HCEC 1CT (cell line): ENCODE measurements at places on chromosomes 3 and 15.

- peak; percentile 93 for DNase-seq
These were observed 23.1 kb downstream of the ANXA2 start for GRCh38 chr15:60374628-60375081.

DNA sequence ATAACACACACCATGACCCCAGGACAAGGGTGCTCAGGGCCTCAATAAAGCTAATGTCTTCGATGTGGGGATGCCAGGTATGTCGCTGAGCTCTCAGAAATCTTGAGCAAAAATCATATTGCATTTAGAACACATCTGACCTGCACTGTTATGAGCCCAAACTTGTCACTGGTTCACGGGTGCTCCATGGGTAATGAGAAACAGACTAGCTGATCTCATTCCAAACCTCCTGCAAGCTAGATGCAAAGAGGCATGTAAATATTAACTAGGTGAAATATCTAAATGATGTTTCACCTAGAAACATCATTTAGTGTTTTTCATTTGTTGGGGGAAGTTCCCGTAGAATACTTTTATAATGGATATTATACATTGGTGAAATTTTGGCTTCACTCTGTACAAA is 549.4 kb downstream of the OCA2 start:
- no peak for DNase-seq

- peak; percentile 96 for DNase-seq
These were observed 215.6 kb upstream of the RBMS3 start for GRCh38 chr3:29065211-29065785.

DNA sequence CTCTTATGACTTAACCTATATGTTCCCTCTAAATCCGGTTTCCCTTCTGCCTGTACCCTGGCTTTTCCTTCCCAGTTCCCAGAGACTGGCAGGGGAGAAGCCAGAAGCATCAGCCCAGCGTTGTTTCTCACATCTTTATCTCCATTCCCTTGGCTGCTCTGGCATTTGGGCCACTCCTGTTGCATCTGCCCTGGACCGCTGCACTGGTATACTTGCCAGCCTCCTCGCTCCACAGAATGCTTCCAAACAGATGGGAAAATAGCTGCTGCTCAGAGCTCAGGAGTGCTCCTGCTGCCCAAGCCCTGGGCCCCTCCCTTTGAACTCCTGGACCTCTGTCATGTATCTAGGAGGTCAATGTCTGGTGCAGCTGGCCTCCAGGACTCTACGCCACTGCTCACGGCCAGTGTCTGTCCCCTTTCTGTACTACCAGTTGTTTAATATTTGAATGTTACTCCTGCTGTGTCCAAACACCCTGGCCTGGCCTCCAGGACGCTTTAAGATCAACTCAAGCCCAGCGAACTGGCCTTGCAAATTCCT is 6.8 kb downstream of the SPINT1 start:
- DNase-seq, result no peak

DNA sequence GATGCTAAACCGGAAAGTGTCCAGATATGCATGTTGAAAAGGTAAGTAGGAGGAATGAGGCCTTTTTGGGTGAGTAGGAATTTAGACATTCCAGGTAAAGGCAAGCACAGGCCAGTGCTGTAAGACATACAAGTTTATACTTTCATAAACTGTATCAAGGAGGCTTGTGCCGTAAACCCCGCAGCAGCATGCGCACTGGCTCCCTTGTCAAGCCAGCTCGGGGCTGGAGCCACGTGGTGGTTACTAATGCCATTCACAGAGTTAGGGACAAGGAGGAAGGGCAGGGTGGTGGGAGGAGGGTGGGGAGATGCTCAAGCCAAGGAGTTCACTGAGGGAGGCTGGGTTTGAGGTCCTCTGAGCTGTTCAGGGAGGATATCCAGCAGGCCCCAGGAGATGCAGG is 35.8 kb downstream of the PLD1 start:
- DNase-seq, result no peak

- no peak for DNase-seq
These were observed 3.1 kb downstream of the MYRIP start for GRCh38 chr3:39812537-39812936.

- no peak for DNase-seq
These were observed 129.3 kb downstream of the RBMS3 start for GRCh38 chr3:29410220-29410619.

- peak; percentile 49 for DNase-seq
These were observed 44.7 kb downstream of the GTPBP8 start for GRCh38 chr3:113035387-113035982.

DNA sequence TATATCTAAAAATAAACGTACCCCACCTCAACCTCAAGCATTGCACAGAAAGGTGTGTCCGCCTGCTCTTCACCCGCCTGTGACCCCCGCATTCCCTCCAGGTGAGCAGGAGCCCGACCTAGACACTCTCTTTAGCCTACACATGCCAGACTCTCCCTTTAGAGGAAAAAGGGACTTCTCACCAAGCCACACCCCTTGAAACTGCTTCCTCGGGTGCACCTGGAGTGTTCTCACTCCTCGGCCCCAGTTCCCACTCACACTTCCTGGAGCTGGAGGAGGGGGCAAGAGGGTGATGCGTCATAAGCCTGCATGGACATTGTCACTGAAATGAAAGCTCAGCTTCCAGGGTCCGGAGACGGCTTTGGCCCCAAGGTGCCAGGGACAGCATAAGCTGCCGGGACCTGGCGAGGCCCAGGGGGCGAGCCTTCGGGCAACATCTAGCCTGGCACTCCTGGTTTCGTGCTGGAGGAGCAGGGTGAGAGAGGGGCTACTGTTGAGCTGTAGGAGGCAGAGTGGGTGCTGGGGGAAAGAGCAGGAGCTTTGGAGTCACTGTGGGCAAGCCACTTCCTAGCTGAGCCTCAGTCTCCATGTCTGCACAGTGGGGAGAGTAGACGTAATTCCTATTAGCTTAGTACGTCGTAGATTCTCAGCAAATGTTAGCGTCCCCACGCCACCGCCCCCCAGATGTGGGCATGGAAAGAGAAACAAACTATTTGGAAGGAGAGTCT is 9.8 kb upstream of the MUC4 start:
- DNase-seq, result no peak

- no peak for DNase-seq
These were observed 31.9 kb downstream of the RASGRP1 start for GRCh38 chr15:38532728-38533127.

DNA sequence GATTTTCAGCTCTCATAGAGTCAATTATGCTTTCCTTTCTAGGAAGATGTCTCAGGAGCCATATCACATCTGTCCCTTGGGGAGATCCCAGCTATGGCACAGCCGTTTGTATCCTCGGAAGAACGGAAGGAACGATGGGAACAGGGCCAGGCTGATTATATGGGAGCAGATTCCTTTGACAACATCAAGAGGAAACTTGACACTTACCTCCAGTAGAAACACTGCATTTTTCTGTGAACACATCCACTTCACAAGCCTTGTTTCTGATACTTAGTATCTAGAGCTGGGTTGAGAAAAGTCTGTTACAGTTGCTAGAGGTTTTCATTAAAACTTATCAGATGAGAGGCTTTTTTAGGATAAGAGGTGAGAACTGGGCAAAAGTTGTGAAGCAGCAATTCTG is 35.4 kb downstream of the GYG1 start:
- no peak for DNase-seq

DNA sequence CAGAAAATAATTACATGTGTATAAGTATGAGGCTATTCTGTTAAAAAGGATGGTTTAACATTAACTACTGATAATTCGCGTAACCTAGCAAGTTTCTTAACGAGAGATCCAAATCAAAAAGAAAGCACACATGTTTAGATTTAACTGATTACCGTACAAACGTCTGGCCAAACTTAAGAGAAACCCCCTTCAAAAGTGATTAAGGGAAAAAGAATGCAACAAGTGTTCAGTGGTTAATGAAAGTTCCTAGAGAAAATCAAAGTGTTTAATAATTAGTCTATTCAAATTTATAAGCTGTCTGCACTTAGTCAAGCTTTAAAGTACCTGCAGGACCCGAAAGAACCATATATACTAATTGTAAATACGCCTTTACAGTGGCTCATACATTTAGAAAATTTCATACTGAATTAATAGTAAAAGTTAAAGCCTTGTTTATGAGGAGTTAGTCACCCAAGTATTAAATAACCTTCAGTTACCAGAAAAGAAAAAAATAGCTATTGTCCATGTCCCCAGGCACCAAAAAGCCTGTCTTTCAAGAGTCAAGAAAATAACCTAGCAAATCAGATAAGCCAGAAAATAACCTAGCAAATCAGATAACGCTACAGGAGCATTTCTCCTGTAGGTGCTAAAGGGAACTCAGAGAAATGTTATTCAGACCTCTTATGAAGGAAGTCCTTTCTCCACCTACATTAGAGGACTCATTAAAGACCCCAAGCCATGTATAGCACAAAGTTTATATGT is 34.6 kb downstream of the ZNF589 start:
- DNase-seq, result no peak

DNA sequence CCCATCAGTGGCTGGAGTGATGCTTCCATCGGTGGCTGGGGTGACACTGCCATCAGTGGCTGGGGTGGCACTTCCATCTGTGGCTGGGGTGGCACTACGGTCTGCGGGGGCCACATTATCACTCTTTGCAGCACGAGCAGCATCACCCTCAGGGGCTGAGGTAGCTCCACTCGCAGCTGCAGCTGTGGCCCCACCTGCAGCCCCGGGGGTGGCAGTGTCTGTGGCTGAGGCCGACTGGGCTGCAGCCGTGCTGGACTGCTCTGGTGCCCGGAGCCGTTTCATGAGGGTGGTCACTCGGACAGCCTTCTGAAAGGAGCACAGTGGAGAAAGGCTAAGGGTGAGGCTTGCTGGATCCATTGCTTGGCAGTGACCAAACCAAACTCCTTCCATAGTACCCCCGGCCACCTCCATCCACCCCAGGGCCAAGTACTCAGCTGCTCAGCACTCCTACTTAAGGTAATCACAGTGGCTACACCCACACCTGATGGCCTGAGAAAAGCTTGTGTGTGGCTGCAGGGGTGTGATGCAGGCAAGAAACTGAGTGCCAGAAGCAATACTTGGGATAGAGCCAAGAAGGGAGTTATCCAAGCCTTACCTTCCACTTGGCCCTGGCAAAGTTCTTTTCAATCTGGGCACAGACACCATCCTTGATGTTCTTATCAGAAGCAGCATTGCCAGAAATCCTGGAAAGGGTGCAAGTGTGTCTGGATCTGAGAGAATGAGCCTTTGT is 3.4 kb upstream of the TRAIP start:
- DNase-seq, result no peak

GRCh38 chr15:70159713-70160009 is 61.9 kb upstream of the TLE3 start:
- DNase-seq, result no peak

DNA sequence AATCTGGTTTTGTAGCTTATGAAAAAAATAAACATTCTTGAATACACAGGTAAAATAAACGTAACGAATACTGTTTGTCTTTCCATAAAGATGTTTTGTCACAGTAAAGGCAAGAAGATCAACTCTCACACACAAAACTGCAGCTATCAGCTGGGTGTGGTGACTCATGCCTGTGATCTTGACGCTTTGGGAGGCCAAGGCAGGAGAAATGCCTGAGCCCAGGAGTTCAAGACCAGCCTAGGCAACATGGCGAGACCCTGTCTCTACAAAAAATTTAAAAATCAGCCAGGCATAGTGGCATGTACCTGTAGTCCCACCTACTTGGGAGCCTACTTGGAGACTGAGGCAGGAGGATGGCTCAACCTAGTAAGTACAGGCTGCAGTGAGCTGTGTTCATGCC is 39.6 kb downstream of the CBLB start:
- no peak for DNase-seq

GRCh38 chr15:74519311-74519710 is 21.7 kb upstream of the ARID3B start:
- DNase-seq, result peak; percentile 31

- DNase-seq, result no peak
These were observed 22.5 kb upstream of the ROPN1 start for GRCh38 chr3:124014366-124014942.

- no peak for DNase-seq
These were observed 22.0 kb downstream of the C15orf39 start for GRCh38 chr15:75223688-75224087.

DNA sequence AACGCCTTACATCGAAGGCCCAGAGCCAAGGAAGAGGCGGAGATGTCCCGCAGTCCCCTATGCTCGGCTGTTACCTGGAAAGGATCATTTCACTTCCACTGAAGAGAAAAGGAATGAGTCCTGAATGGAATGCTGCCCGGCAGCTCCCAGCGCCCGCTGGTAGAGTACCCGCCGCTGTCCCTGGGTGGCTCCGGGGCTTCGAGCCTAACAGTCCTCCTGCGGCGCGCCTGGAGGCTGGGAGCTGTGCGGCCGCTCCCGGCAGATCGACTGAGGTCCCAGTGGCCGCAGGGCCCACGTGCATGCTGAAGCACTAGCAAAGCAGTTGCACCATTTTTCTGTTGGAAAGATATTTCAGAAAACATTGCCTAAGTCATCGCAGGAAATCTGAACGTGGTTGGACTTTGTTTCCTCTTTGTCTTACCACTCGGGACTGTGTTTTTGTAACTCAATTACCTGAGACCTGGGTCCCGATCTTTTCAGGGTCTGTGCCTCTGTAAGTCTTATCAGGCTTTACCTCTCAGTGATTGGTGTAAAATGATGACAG is 984 bp downstream of the RNU6-1 start:
- DNase-seq, result peak; percentile 23

GRCh38 chr3:161171639-161172552 is 49.2 kb upstream of the NMD3 start:
- no peak for DNase-seq

DNA sequence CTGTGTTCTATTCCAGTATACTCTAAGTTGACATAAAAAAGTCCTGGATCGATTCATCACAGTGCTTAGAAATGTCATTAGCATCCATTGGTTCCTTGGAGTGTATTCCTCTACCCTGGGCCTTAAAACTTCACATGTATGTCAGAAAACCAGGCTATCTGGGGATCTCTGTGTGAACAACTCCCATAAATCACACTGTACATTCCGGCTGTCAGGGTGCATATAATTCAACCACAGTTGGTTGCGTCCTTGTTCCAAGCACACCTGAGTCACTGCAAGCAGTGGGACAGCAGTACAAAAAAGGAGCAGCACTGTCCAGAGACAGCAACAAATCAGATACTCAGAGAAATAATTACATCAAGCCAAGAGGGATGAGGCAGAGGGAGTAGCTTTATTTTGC is 52.4 kb downstream of the PDZRN3 start:
- DNase-seq, result no peak

DNA sequence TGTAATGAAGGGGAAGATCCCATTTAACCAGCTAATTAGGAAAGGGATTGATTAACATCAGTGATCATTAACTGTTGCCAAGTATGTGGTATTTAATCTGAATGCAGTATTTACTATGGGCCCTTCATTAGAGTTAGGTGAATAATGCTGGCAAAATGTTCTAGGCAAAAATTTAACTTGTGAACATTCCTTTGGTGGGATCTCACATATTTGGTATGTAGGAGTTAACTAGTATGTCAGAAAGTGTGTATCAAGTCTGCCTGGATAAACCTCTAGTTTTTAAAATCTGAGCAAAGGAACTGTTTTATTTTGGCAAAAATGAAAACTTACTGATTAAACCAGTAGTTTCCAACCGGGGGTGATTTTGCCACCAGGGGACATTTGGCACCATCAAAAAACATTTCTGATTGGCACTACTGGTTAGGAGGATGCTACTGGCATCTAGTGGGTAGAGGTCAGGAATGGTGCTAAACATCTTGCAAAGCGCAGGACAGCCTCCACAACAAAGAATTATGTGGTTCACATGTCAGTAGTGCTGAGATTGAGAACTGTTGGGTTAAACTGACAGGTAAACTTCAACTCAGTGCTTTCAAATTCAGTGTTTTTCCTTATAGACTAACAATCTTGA is 22.5 kb downstream of the LRTM1 start:
- DNase-seq, result peak; percentile 53

GRCh38 chr3:162799910-162800309 is 1303.3 kb downstream of the OTOL1 start:
- peak; percentile 4 for DNase-seq
